ENCODE measurements at places on chromosomes 13 and 19.

GRCh38 chr13:110894086-110894485 lies 20.8 kb downstream of the ANKRD10 start:
- DNase-seq, result peak; percentile 6

- DNase-seq, result no peak
Observed at GRCh38 chr13:44971656-44972595, 17.3 kb downstream of the NUFIP1 start.

DNA sequence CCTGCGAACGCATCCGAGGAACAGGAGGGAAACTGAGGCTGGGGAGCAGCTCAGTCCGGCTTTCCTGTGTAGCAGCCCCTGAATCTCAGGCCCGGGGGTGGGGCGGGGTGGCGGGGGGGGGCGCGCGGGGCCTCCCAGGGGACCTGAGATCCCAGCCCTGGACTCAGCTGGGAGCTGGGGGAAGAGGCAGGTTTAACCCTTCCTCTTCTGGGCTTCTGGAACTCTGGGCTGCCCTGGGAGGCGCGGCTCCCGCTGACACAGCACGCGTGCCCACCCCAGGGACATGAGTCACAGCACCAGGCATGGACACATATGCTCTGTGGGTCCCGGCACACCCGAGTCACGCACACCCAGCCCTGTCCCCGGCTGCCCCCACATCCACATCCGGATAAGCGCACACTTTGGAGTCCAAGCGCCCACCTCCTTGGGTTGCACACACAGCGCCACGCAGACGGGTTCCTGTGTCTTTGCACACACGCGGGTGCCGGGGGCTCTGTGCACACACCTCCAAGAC lies 3.5 kb upstream of the CIRBP start:
- peak; percentile 46 for DNase-seq

- no peak for DNase-seq
Observed at GRCh38 chr13:111875915-111876314, 191.0 kb upstream of the SOX1 start.

GRCh38 chr13:44266305-44266704 lies 107.3 kb upstream of the SERP2 start:
- no peak for DNase-seq

DNA sequence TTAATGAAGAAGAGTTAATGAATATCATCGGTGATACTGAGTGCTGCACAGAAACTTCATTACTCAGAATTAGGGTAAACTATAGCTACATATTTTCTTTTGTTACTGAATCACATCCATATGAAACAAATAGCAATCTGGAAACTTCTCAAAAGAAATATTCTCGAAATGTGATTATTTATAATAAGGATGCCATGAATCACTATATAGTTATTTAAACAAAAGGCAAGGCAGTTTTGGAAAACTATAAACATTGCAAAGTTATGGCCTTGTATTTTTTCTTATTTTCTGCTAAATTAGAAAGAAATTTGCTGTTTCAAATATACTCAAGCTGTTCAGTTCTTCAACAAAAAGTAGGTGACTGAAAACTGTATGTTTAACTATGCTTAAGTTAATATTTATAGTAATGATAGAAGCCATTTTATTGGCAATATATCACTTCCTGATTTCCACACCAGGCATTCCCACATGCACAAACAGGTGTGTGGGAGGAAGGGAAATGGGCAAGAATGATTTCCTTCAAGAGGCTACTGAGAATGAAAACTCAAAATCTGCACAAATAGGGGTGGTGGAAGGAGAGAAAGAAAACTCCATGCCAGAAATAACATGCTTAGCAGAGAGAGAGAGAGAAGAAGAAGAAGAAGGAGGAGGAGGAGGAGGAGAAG lies 74.5 kb upstream of the FRY start:
- DNase-seq, result no peak

DNA sequence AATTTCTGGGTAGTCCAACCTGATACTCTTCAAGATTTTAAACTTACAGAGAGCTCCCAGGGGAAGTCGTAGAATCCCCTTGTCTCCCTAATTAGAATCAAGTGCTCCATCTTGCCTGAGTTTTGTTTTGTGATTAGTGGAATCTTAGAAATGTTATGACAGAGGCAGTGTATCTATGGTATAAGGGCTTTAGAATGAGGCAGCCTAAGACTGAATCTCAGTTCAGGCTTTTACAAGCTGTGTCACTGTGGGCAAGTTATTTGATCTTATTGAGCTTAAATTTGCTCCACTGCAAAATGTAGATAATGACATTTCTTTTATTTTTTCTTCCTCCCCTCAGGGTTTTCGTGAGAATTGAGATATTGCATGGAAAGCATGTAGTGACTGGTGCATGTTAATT lies 215.5 kb downstream of the POSTN start:
- no peak for DNase-seq

DNA sequence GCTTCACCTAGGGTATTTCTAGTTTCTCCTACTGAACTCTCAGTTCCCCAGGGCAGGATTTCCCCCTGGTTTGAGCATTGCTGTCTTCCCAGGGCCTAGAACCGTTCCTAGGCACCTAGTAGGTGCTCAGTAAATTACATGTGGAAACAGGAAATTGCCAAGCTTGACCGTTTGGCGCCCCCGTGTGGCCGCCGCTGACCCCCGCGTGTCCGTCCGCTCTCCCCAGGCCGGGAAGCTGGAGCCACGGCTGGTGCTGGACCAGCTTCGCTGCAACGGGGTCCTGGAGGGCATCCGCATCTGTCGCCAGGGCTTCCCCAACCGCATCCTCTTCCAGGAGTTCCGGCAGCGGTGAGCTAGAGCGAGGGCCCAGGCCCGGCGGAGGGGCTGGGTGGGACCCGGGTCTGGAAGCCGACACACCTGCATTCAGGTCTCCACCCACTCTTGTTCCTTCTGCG lies 55.5 kb downstream of the MYH14 start:
- DNase-seq, result no peak

- no peak for DNase-seq
Observed at GRCh38 chr13:24557081-24557480, 44.5 kb upstream of the PARP4 start.

- no peak for DNase-seq
Observed at GRCh38 chr19:50854636-50855410, at the start of gene KLK3. Gene KLK3, plus strand, starts transcription at chr19:50854915. Its CDS starts 41 bp downstream, at chr19:50854956.

GRCh38 chr13:37504251-37504650 lies 94.3 kb downstream of the POSTN start:
- DNase-seq, result no peak

- DNase-seq, result no peak
Observed at GRCh38 chr19:7933411-7933810, 7.5 kb upstream of the CTXN1 start.

- DNase-seq, result no peak
Observed at GRCh38 chr13:44331912-44332851, 41.4 kb upstream of the SERP2 start.

- DNase-seq, result no peak
Observed at GRCh38 chr19:40704491-40705361, 12.0 kb downstream of the COQ8B start.

GRCh38 chr13:26909477-26909876 lies 148.9 kb upstream of the GPR12 start:
- no peak for DNase-seq

GRCh38 chr13:103471896-103472295 lies 405.7 kb upstream of the SLC10A2 start:
- no peak for DNase-seq

GRCh38 chr19:46192992-46193650 lies 36.4 kb upstream of the IGFL1 start:
- peak; percentile 84 for DNase-seq

DNA sequence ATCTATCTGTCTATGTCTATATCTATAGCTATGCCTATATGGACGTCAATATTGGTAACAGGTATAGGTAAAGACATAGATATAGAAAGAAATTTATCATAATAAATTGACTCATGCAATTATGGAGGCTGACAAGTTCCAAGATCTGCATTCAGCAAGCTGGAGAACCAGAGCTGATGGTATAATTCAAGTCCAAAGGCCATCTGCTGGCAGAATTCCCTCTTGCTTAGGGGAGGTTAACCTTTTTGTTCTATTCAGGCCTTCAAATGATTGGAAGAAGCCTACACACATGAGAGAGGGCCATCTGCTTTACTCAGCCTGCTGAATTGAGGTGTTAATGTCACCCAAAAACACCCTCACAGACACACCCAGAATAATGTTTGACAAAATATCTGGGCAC lies 10.8 kb downstream of the RASL11A start:
- DNase-seq, result peak; percentile 43

DNA sequence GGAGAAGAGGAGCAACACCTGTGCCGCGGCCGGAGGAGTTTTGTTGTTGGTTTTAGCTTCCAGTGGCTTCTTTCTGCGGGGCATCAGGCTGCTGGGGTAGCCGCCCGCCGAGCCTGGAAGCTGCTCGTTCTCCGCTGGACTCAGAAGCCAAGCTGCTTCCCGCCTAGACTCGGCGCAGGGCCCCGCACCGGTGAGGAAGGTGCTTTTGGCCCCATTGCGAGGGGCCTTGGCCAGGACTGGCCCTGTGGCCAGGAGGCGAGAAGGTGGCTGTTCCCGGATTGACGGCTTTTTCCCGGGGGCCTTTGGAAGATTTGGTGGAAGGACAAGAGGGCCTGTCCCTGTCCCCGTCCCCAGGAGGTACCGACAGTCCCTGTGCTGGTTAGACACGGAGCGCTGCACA lies 28.8 kb downstream of the CERS1 start:
- no peak for DNase-seq

DNA sequence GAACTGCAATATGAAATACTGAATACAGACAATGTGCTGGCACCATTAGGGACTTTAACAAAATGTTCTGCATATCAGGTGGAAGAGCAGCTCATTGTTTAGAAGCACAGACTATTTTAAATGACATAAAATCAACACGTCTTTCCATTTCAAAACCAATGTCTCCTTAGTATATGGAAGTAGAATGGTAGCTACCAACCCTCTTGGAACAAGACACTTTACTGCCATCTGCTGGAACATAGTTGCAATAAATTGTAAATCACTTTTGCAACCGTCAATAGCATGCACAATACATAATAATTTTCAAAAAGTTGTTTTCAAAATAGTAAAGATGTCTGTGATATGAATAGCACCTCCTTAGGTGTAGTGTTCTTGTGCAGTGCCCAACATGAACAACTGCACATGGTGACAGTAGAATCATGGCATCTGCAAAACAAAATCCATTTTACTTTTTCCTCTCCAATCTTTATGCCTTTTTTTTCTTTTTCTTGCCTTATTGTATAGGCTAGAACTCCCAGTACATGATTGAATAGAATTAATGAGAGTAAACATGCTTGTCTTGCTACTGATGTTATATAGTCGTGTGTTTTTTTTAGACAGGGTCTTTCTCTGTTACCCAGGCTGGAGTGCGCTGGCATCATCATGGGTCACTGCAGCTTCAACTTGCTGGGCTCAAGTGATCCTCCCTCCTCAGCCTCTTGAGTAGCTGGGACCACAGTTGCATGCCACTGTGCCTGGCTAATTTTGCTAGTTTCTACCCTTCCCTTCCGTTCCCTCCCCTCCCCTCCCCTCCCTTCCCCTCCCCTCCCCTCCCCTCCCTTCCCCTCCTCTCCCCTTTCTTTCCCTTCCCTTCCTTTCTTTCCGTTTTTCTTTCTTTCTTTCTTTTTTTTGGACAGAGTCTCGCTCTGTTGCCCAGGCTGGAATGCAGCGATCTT lies 7.8 kb upstream of the LYPD5 start:
- peak; percentile 85 for DNase-seq

DNA sequence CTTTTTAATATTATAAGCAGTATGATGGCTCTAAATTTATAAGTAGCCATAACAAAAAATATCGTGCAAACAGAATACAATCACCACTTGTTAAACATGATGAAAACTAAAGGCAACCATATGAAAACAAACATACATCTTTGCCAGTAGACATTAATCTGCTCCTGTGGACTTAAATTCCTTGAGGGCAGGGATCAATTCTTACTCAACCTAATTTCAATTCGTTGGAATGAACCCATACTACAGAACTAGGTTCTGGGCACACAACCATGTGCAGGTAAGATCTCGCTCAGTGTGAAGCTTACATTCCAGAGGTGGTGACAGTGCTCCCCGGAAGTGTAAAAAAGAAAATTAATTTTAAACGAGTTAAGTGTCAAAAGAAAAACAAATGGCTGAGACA lies 13.4 kb downstream of the TBC1D4 start:
- DNase-seq, result no peak

DNA sequence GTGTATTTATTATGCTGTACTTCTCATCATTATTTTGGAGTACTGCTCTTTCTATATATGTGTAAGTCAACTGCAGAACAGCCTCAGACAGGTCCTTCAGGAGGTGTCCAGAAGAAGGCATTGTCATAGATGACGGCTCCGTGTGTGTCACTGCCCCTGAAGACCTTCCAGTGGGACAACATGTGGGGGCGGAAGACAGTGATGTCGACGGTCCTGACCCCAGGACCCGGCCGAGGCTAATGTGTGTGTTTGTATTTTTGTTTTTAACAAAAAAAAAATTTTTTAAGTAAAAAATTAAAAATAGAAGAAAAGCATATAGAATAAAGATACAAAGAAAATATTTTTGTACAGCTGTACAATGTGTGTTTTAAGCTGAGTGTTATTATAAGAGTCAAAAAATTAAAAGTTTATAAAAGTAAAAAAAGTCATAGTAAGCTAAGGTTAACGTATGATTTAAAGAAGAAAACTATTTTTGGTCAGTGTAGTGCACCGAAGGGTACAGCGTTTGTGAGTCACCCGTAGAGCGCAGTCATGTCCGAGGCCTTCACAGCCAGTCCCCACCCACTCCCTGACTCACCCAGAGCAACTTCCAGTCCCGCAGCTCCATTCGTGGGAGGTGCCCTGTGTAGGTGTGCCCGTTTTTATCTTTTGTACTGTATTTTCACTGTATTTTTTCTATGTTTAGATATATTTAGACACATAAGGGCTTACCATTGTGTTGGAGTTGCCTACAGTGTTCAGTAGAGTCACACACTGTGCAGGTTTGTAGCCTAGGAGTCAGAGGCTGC lies 42.2 kb upstream of the SPACA7 start:
- no peak for DNase-seq
